ENCODE measurements at places on chromosomes 5 and 9.

DNA sequence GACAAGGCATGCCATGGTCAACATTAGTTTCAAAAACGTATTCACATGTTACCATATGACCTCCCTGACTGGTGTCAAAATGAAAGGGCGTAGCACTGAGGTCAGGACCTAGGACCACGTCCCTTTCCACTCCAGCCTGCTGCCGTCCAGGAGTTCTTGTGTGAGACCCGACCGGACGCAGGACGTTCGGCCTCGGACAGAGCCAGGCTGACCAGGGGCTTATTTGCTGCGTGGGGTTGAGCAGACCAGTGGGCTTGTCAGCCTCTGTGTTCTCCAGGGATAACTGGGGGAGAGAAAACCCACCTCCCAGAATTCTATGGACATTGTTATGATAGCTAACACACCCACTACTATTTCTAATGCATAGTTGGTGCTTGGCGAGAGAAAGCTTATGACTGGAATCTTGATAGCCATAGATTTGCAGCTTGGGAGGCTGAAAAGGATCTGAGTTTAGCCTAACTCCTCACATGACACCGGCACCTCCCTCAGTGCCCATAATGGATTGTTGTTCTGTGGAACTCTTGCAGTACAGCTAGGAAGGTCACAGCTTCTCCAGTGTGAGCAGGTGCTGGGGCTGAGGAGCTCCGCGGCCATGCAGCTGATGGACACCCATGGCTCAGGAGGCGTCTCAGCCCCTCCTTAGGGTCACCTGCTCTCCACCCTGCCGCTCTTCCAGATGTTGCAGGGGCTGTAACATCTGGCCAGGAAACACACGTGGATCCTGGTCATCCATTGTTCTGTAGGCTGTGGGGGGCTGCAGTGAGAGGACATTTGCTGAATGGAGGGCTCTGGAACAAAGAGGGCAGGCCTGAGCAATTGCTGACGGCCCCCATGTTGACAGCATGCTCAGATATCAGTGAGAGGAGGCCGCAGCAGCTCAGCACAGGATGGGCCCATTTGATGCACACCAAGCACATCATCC lies 368.4 kb downstream of the IRX2 start:
- no peak for DNase-seq

DNA sequence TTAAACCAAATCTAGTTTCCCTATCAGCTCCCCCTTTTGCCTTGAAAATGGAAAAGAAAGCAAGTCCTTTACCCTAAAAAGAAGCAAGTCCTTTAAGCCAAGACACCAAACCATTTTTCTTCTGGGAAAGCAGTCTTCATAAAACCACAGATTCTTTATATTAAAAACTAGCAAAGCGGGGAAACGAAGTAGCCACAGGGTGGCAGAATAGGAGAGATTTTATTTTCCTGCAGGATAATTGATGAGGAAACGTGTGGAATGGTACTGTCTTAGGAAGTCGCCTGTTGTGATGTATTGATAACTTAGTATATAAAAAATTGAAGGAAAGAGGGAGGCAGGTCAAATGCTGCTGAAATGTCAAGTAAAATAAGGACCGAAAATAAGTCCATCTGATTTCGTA lies 41.1 kb downstream of the ZNF883 start:
- DNase-seq = no peak

DNA sequence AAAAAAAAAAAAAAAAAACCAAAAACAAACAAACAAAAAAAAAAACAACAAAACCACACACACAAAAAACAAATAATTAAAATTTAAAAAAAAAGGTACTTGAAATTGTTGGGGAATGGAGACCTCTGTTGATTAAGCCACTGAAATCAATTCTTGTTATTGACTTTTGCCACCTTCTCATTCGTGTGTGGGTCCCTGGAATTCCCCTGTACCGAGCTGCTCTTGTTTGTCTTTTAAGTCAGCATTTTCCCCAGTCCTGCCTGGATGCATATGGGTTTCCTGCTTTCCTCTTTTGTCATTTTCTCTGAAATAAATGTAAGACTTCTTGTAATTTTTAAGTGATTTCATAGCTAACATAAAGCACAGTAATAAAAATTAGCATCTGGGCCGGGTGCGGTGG lies 45.5 kb downstream of the GPBP1 start:
- no peak for DNase-seq

- no peak for DNase-seq
These were observed 105.3 kb upstream of the SMC2 start for GRCh38 chr9:103988821-103989220.

DNA sequence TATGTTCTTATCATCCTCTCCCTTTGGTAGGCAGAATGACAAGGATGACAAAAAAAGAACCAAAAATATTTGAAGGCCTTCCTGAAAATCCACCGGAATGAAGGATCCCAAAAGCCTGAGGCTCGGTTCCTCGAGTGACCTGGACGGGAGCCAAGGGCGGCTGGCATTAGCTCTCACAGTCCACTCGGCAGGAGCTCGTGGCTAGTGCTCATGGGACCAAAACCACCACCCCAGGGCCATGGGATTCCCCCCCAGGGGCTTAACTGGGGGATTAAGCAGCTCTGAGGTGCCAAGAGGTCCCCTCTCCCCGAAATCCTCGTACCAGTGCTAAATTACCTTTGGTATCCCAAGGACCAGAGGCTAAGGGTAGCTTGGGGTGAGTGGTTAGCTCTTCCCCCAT lies 586 bp upstream of the PDZD2 start:
- DNase-seq = peak; percentile 18

DNA sequence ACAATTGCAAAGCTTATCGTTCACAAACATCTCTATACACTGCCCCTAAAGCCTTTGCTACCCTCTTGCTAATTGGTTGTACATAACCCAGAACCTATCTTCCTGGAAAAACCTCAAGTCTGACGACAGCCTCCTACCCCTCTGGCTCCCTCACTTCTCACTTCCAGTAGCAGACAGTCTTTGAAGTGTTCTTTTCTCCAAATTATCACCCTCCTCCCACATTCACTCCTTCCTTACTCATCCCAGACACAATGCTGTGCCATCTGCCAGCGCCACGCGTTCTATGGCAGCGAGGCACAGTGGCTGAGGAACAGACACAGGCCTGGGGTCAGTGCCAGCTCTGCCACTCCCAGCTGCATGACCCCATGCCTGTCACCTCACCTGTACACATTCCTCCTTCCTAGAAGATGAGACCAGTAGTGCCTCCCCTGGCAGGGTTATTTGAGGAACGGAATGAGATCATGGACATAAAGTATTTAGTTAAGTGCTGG lies 27.7 kb downstream of the CLTA start:
- DNase-seq = no peak

- DNase-seq = no peak
These were observed 16.8 kb downstream of the TNFSF15 start for GRCh38 chr9:114789006-114789405.

DNA sequence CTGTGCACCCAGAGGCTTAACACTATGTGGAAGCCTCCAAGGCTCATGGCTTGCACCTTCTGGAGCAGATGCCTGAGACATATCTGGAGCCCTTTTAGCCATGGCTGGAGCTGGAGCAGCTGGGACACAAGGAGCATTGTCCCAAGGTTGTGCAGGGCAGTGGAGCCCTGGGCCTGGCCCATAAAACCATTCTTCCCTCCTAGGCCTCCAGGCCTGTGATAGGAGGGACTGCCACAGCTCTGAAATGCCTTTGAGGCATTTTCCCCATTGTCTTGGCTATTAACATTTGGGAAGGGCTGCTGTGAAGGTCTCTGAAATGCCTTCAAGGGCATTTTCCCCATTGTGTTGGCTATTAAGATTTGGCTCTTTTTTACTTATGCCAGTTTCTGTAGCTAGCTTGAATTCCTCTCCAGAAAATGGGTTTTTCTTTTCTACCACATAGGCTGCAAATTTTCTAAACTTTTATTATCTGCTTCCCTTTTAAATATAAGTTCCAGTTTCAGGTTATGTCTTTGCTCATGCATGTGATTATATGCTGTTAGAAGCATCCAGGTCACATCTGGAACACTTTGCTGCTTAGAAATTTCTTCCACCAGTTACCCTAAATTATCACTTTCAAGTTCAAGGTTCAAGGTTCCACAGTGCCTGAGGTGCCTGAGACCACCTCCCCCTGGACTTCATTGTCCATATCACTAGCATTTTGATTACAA lies 221.2 kb downstream of the ADAMTSL1 start:
- no peak for DNase-seq

GRCh38 chr5:179313849-179314521 lies 31.3 kb downstream of the ADAMTS2 start:
- no peak for DNase-seq

- DNase-seq = no peak
These were observed 73.2 kb downstream of the PGM5 start for GRCh38 chr9:68429631-68430030.

DNA sequence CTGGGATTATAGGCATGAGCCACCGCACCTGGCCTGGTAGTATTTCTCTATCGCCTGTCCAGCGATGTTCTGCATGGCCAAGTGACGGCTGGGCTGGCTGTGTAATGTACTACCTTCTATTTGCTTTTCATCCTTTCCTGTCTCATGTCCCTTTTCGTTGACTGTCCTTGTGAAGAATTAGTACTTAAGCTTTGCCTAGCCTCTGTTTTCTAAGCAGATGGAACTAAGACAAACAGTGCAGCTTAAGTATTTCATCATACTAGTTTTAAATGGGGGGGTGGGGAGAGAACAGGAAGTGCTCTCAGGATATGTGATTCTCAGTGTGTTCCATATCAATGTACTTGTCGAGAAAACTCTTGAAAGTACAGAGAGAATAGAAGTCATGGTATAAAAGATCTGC lies 31.7 kb upstream of the CCL21 start:
- peak; percentile 9 for DNase-seq

- DNase-seq = no peak
These were observed 145.4 kb downstream of the CMYA5 start for GRCh38 chr5:79834754-79835714.

GRCh38 chr9:99414321-99414720 lies 192.2 kb downstream of the SEC61B start:
- no peak for DNase-seq

DNA sequence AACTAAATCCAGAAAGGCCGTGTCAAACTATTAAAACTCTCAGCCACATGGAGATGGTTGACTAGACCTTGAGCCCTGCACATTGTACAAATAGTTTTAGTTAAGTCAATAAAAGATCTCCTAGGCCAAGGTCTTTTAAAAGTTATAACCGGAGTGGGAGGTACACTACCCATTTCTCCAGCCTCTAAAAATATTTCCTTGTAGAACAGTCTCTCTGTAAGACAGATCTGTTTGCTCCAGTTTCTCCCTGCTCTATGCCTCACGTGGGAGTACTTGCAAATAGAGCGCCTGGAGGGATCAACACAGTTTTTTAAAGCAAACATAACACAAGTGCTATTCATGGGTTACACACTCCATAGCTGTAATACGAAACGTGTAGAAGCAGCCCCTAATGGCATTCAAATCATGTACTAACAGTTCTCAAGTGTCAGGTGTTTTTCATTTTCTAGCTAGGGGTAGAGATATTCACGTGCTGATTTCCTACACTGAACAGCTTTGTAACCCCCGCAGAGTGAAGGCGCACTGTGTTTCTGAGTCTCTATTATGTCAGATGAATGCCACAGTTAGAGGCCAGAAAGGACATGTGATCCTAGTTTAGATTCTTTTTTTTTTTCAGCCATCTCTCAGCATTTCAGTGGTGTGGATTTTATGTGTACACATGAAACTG lies 703.4 kb upstream of the GRAMD2B start:
- no peak for DNase-seq

- DNase-seq = no peak
These were observed 1.7 kb upstream of the ZSWIM6 start for GRCh38 chr5:61330341-61330844.

GRCh38 chr5:89582768-89583339 lies 699.9 kb upstream of the MEF2C start:
- no peak for DNase-seq

- no peak for DNase-seq
These were observed 73.1 kb downstream of the RPS23 start for GRCh38 chr5:82205005-82205404.

DNA sequence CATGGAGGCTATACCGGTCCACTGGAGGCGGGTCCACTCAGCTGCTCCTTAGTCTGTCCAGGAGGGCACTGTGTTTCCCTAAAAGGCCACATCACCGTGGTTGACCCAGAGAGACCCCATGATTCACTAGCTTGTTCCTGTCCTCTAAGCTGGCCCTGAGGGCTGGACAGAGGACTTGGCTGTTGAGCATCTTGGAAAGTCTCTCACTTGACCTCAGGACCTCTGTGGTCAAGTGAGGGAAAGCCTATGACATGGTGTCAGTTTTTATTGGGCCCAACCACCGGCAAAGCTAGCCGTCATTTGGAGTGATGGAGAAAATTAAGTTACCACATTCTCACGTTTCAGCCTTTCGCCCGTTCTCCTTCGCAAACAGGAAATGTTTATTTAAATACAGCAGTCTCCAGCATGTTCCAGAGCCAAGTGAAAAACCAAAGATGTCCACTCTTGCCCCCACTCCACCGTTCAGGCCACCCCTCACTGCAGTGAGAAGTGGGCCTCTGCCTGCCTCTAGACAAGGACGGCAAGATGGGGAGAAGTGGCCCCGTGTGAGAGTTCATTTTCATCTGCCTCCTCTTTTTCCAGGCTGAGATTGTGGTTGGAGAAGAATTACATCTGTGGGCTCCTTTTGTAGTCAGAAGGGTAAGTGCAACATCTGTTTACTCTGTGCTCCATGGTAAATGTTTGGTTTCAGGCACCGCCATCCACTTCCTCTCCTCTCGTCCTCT lies 4.4 kb downstream of the SLIT3 start:
- no peak for DNase-seq

DNA sequence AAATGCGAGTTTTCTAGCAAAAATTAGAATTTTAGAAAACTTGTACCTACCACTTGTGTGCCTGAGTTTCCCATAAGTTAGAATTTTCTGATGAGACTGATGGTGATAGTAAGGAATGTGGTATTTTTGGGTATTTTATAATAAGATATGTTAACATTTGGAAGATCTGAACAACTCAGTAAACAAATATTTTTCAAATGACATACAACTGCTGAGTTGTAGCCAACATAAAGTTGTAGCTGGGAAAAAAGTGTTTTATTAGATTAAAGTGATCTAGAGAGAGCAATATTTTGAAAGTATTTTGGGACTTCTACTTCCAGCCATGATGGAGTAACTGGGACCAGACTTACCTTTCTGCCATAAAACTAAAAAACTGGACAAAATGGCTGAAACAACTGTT lies 37.9 kb downstream of the GEMIN5 start:
- DNase-seq = no peak

DNA sequence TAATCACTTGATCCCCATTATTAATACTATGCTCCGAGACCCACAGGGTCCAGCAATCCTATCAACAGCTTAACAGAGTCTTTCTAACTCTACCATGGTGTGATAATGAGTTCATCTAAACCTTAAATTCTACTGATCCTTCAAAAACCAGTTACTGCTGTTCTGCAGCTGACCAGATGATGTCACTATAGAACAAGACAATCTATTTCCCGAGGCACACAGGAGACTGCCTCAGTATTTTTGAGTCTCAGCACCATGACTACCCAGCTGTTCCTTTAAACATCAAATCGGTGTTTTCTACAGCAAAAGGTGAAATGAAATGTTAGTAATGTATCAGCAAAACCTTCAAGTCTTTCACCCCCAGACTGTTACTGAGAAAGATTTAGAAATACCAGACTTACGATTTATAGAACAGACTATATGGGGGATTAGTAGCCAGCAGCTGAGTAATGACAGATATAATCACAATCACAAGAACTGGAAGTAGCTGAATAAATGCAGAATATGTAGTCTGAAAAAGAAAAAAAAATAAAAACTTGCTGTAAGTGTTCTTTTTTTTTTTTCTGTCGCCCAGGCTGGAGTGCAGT lies 16.9 kb downstream of the DNAJC18 start:
- DNase-seq = peak; percentile 81

- no peak for DNase-seq
These were observed 51.9 kb upstream of the PIP5K1B start for GRCh38 chr9:68653141-68653595.
